Smooth muscle cell of bladder (primary cell): ENCODE measurements at places on chromosomes 5 and 9. TPM values are rescaled to one million over a fixed set of nuclear protein-coding genes. Genes with fewer than 3 reads are reported as not detected.

Gene DYNC2I2
- total RNA-seq = 23.5 and 25.1 TPM in 2 replicates

Gene TEK
- 3.0 and 19.2 TPM in 2 replicates for total RNA-seq

Gene TMOD1
- total RNA-seq = 0.57 and 0.74 TPM in 2 replicates

Gene KIF27
- total RNA-seq = 3.8 and 5.1 TPM in 2 replicates

Gene ZNF354C
- 6.7 and 7.7 TPM in 2 replicates for total RNA-seq

Gene GNA14
- total RNA-seq = 0.57 and 1.4 TPM in 2 replicates

Gene FOXD1
- 0.28 and 0.65 TPM in 2 replicates for total RNA-seq

Gene CDKN2B-AS1
- 3.6 and 4.8 TPM in 2 replicates for total RNA-seq

Gene SPATA31E1
- not detected in 2 replicates for total RNA-seq

Gene CDC20B
- under 0.01 TPM in 1 of 2 replicates, not detected in the other for total RNA-seq

Gene SLC36A3
- not detected in 2 replicates for total RNA-seq

Gene GMCL2
- not detected in 2 replicates for total RNA-seq

Gene PCDHGA5
- total RNA-seq = 1.3 TPM in 2 replicates

Gene DPM2
- 10.1 and 10.2 TPM in 2 replicates for total RNA-seq

Gene BBLN
- total RNA-seq = 26.0 and 27.9 TPM in 2 replicates

Gene MYO10
- total RNA-seq = 61.0 and 105 TPM in 2 replicates

Gene PDCD1LG2
- 2.6 and 3.2 TPM in 2 replicates for total RNA-seq

Gene SLC6A3
- total RNA-seq = under 0.01 TPM in 1 of 2 replicates, not detected in the other

Gene S100Z
- total RNA-seq = not detected in 2 replicates

Gene PAEP
- total RNA-seq = not detected in 2 replicates

Gene COL15A1
- total RNA-seq = 164 and 267 TPM in 2 replicates

Gene CNTNAP3
- 0.18 and 1.1 TPM in 2 replicates for total RNA-seq

Gene TAF1L
- total RNA-seq = under 0.01 TPM in 1 of 2 replicates, not detected in the other

Gene PKD2L2
- total RNA-seq = 0.18 TPM in 1 of 2 replicates, not detected in the other

Gene CACFD1
- 6.5 and 8.4 TPM in 2 replicates for total RNA-seq

Gene PHF24
- total RNA-seq = under 0.01 TPM in 1 of 2 replicates, not detected in the other

Gene PCDHB16
- 0.18 and 0.85 TPM in 2 replicates for total RNA-seq

Gene SNAPC3
- 36.1 and 51.6 TPM in 2 replicates for total RNA-seq

Gene ACOT12
- 0.74 and 2.1 TPM in 2 replicates for total RNA-seq

Gene DBN1
- 130 and 139 TPM in 2 replicates for total RNA-seq

Gene CAPSL
- total RNA-seq = 0.14 TPM in 1 of 2 replicates, not detected in the other

Gene CRHBP
- 1.3 and 2.1 TPM in 2 replicates for total RNA-seq

Gene BNC2
- total RNA-seq = 27.5 and 27.6 TPM in 2 replicates

Gene GARIN3
- total RNA-seq = not detected in 2 replicates

Gene LCN1
- total RNA-seq = 0.28 and 0.65 TPM in 2 replicates

Gene CCL27
- total RNA-seq = not detected in 2 replicates
